ENCODE measurements at places on chromosomes 2 and 18.

GRCh38 chr2:3204031-3204821, 173.4 kb downstream of the EIPR1 start:
- no peak for DNase-seq

GRCh38 chr18:58242435-58242834, 198.4 kb downstream of the NEDD4L start:
- DNase-seq, result no peak

DNA sequence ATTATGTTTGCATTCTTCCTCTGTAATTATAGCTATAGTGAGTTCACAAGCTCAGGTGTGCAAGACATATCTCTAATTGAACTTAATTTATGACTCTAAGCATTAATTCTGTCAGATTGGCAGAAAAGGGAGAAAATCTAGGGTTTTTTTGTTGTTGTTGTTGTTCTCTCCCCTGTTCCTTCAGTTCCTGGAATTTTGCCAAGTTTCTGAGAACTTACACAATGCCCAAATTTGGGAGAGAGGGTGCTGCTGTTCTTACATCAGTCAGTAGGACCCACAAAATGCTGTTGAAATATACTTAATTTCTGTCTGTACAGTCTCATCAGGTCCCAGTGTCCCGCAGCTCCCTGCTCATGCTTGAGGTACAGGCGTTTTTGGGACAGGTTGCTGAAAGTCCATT, 221.8 kb upstream of the RBMS1 start:
- no peak for DNase-seq

- DNase-seq, result no peak
Observed at GRCh38 chr2:138811431-138811830, 31.2 kb upstream of the NXPH2 start.

GRCh38 chr2:133574620-133575019, 6.4 kb upstream of the NCKAP5 start:
- DNase-seq, result peak; percentile 59

DNA sequence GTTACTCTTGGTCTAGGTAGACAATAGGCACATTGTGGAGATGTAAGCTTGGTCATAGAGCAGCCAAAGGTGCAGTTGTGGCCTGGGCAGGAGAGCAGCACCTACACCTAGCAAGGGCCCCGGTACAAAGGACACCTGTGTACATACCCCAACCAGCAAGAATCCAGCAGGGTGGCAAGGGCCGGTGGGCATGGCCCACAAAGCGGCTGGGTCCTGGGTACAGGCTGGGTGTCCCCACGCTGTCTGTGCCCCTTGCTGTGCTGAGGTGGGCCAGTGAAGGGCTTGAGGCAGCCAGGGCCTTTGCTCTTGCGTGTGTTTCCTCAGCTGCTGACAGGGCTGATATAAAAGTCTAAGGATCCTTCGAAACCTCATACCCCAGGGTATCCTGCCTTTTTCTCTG, 501.8 kb downstream of the EIPR1 start:
- no peak for DNase-seq

DNA sequence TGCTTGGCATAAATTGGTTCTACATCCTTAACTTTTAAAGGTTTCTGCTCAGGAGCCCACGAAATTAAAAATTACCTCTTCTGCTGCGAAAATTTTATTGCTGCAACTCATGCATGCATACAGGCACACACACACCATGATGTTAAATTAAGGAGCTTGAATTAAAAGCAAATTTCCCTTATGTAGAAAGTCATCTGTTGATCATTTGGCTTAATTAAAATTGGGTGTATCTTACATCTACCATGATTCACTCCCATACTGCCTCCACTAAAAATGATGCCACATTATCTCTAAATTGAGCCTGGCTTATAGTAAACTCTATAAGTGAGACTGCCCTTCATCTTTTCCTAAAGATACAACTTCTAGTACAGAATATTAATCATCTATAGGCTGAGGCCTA, 145.4 kb downstream of the NCK2 start:
- no peak for DNase-seq

GRCh38 chr2:6538607-6539006, 327.1 kb downstream of the CMPK2 start:
- no peak for DNase-seq

Data from body of pancreas (tissue), 4 donors.